Uterus (tissue), 4 donors: ENCODE measurements at places on chromosomes 7 and 10.

- DNase-seq = no peak
These were observed 296.3 kb upstream of the SEMA3D start for GRCh38 chr7:85483177-85483576.

DNA sequence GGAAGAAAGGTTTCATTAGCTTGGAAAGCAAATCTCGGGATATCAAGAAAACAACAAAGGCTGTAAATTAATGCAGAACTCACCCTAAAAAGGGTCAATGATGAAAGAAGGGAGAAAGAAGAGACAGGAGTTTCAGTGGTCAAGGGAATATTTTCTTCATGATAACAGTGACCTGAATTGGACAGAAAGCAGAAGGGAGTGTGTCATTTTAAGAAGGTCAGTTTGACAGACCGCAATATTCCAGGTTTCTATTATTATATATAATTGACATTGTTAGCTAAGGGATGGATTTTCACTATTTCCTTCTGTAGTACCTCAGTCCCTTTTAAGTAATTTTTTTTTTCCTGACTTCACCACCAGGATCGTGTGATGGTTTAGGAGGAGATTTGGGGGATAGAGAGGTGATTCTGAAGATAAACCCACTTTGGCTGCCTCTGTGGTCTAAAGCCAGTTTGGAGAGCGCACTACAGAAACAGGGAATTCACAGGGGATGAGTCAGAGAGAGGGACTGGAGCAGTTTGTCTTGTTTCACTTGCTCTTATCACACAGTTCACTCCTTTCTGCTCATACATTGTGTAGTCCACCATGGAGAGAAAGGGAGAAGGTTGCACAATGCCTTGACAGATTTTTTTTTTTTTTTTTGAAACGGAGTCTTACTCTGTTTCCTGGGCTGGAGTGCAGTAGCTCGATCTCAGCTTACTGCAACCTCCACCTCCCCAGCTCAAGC lies 417.9 kb downstream of the AUTS2 start:
- DNase-seq = peak; percentile 59

DNA sequence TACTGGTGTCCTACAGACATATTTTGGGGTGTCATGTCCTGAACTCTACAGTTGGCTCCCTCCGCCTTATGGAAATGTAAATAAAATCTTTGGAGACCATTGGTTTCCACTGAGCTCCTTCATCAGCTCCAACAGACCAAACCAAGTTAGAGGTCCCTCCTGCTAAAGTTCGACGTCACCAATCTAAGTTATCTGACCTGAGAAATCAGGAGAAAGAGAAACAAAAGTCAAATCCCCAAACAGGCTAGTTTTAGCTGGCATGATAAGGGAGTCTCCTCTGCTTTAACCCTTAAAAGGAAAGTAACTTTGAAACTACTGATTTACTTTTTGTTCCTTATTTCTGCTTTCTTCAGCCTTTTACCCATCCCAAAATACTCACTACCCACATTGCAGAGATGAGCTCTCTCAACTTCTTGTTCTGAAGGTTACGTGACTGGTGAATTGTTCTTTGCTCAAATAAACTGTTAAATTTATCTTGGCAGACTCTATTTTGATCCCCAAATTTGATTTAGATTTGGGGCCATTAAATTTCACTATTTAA lies 39.9 kb downstream of the AVL9 start:
- DNase-seq = no peak

GRCh38 chr7:148696787-148697186 lies 1.9 kb upstream of the CUL1 start:
- DNase-seq = no peak

DNA sequence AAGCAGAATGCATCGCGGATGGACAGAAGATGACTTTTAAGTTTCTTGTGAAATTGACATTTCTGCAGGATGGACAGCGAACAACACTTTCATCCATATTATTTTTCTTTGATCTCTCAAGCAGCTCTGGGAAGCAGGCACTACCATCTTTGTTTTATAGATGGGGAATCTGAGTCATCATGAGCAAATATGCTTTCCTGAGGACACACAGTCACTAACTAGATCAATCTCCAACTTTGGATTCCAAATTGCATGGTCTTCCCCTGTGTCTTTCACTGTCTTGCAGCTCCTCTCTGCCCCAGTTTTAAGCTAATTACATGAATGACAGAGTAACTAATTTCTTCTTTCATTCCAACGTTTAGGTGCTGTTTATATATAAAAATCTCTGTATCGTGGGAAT lies 201.5 kb downstream of the ADAM12 start:
- no peak for DNase-seq

GRCh38 chr10:106185951-106186350 lies 978.6 kb downstream of the SORCS1 start:
- DNase-seq = no peak

DNA sequence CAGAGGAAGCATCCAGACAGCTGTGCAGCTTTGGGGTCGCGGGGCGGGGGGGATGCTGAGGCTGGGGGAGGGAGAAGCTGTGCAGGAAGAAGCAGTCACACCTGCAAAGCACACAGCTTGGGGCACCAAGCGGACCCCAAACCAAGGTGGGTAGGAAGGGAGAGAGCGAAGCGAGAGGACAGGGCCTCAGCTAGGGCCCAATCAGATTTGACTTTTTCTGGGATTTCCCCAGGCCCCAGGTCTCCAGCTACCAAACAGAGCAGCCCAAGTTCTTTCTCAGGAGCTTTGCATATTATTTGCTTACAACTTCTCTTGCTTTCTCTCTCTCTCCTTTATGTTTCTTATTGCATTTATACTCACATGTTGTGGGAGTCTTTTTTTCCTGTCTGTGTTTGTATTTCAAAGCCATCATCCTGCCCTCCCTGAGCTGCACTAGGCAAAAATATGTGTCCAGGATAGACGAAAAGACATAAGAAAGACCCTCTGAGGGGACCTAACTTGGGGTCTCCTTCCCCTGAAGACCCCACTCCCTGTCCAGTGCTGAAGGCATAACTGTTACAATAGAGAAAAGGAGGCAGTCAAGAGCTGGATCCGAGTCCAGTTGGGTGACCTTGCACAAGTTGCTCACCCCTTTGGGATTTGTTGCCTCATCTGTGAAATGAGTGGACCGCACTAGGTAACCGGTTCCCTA lies 50.6 kb upstream of the SMNDC1 start:
- no peak for DNase-seq

DNA sequence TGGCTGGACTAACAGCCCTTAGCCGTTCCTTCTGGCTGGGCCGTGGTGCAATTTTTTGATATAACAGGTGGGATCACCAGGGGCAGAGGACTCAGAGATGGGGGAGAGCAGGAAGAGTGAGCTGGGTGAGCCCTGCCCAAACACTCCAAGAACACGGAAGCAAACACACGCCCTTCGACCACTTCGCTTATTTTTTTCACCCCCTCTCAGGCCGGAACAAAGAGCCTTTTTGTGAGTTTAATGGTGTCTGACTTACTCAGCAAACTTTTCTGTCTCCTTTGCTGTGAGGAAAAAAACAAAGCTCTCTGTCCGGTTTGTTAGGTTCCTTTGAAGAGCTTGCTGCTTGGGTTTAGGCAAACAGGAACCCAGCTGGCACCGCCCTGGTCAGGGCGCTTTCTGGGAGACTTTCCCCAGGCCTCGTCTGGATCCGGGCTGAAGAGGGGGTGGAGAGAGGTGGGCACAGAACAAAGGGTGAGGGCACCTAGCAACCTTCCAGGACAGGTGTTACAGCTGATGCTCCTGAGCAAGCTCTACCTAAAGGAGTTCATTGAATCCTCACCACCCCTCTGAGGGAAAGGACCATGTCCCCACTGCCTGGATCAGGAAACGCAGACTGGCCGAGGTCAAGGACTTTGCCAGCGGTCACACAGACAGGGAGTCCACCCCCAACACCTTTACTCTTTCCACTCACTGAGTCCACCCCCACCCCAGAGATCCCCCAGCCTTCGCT lies 23.3 kb downstream of the CALML3 start:
- DNase-seq = no peak

GRCh38 chr7:40646717-40647116 lies 511.9 kb downstream of the SUGCT start:
- DNase-seq = no peak

DNA sequence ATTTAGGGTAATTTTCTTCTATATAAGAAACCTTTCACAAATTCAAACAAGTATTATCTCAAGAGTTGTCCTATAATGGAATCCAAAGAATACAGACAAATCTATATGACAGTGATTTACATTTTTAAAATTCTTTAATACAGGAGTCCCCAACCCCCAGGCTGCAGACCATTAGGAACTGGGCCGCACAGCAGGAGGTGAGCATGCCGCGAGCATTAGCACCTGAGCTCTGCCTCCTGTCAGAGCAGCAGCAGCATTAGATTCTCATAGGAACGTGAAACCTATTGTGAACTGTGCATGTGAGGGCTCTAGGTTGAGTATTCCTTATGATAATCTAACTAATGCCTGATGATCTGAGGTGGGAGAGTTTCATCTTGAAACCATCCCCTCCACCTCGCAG lies 37.7 kb downstream of the SNX13 start:
- no peak for DNase-seq

- DNase-seq = no peak
These were observed 80.0 kb downstream of the ZNF277 start for GRCh38 chr7:112286250-112287086.

- no peak for DNase-seq
These were observed 36.9 kb downstream of the CYP26A1 start for GRCh38 chr10:93110472-93111146.

DNA sequence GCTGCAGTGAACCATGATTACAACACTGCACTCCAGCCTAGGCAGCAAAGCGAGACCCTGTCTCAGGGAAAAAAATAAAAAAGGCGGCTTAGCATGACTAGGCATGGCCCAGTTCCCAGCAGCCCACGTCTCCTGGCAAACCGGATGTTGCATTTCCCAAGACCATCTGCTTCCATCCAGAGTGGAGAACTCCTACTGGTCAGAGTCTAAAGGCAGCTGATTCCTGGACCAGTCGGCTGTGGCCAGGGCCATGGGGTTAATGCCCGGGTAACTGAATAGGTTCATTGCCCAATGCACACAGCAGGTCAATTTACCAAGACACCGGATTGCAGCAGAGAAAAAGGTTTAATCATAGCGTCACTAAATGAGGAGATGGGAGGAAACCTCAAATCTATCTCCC lies 133.1 kb downstream of the MYL10 start:
- no peak for DNase-seq

GRCh38 chr7:81926154-81926553 lies 156.3 kb upstream of the HGF start:
- DNase-seq = no peak

DNA sequence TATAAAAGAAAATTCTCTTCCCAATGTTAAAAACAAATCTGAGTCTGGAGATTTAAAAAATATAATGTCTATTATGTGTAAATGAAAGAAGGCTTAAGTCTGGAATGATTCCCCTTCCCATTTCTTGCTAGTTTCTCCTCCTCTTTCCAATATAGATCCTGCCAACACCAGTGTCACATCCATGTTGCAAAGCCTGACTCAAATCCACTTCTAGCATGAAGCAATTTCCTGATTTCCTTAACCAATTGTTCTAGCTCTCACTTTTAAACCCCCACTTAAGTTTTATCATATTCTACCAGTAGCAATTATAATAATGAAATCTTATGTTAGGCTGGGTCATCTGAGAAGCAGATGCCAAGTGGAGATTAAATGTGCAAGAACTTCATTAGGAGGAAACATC lies 100.1 kb upstream of the SEC61G start:
- no peak for DNase-seq

GRCh38 chr10:101397140-101397539 lies 43.2 kb downstream of the BTRC start:
- no peak for DNase-seq

DNA sequence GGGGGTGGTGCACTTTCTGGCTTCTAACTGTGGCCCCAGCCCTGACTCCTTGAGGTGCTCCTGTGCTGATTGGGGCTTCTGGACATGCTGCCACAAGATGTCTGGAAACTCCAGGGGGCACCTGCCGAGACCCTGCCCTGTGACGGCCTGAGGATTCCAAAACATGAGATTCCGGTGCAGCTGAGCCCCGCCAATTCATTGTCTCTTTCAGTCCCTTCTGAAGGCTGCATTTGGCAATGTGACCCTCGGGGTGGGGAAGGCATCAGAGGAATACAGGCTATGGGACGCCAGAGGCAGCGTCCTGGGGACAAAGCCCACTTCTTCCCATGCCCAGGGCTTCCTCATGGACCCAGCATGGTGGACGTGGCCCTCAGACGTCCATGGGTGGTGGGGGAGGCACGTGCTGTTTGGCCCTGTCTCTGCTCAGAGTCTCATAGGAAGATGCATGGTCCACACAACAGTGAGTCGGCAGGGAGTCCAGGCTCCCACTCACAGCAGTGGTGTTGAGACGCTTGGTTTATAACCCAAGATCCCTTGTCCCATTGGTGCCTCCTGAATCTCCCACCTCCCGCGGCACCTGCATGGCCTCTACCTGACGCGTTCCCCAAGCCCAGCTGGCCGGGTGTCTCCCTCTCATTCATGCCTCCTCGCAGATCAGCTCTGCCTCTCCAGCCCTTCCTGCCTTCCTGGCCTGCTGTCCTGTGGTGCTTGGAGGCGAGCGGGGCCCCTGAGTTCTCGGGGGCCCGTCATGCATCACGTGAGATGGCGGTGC lies 129.9 kb downstream of the WDR37 start:
- DNase-seq = no peak

DNA sequence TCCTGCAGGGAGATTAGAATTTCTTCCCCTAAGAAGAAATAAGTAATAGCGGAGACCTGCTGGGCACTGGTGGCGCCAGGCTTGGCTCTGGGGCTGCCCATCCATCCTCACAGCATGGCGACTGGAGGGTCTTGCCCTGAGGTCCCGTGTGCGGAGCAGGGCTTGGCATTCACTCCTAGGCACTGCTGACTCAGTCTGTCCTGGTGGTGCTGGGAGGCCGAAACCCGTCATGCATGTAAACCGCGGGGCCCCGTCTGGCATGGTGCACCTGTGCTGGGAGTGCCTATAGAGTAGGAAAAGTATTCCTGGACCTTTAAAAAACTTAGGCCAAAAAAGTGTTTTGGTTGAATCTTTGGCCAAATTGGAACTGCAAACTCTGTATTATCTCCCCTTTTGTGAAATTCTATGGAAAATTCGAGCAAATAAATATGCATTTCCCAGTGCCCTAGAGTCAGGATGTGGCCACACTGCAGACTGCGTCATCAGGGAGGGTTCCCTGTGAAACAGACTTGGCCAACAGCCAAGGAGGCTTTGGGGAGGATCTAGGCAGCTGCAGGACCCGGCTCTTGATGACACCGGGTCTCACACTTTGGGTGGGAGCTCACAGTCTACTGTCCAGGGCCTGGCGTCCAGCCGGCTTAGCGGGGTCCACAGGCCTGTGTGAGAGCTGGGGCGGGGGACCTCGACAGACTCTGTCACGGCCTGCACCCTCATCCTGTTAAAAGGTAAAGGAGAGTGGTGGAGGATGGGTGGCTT lies 122.3 kb downstream of the VIPR2 start:
- no peak for DNase-seq

GRCh38 chr7:157432957-157433576 lies 96.3 kb downstream of the DNAJB6 start:
- DNase-seq = no peak
